ENCODE measurements at places on chromosomes 4 and X. TPM values are rescaled to one million over a fixed set of nuclear protein-coding genes. Genes with fewer than 3 reads are reported as not detected.
A peak's percentile ranks its signal among the peaks of the same experiment; 100 is the strongest.

Gene NKX1-1
- not detected for total RNA-seq

Gene MAGEA2B
- not detected for total RNA-seq

Gene ASMT
- not detected for total RNA-seq

Gene CYBB
- 0.46 TPM for total RNA-seq

DNA sequence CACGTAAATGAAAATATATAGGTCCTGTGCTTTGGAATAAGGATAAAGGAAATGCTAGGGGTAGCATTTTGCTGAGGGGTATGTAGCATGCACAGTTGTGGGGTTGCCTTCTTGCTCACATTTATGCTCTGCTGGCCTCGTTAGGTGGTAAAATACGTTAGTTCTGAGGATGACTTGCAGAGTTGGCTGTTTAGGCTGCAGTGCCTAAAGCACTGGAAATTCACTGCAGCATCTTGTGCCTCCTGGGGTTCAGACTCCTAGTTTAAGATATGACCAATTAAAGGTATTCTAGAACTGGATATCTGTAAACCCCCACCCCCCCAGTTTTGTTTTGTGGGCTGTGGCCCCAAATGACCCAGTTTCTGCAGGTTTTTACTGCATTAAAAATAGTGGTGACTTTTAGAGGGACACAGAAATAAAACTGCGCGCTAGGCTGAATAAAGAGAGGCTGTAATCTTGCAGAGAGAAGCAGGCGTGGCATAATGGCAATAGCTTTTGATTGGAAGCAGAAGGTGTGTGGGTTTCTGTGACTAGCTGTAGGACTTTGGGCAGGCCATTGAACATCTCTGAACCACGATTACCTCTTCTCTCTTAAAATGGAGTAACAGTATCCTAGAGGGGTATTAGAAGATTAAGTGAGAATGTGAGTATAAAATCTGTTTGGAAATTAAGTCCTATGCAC lies 79.3 kb downstream of the REPS2 start:
- DNase-seq, result no peak
- no peaks in the 10 kb centered on the region for H3K36me3 ChIP-seq
- H3K4me1 ChIP-seq, result no peaks in the 10 kb centered on the region
- no peaks in the 10 kb centered on the region for H3K27me3 ChIP-seq
- H3K4me3 ChIP-seq, result no peak overlapping the region

GRCh38 chrX:2395261-2395992 lies 105.3 kb downstream of the DHRSX start:
- no peaks in the 10 kb centered on the region for H3K27me3 ChIP-seq
- no peak overlapping the region for H3K27ac ChIP-seq
- H3K36me3 ChIP-seq, result no peaks in the 10 kb centered on the region
- H3K4me1 ChIP-seq, result peaks cover 7% of the 10 kb centered on the region
- H3K4me3 ChIP-seq, result no peak overlapping the region

DNA sequence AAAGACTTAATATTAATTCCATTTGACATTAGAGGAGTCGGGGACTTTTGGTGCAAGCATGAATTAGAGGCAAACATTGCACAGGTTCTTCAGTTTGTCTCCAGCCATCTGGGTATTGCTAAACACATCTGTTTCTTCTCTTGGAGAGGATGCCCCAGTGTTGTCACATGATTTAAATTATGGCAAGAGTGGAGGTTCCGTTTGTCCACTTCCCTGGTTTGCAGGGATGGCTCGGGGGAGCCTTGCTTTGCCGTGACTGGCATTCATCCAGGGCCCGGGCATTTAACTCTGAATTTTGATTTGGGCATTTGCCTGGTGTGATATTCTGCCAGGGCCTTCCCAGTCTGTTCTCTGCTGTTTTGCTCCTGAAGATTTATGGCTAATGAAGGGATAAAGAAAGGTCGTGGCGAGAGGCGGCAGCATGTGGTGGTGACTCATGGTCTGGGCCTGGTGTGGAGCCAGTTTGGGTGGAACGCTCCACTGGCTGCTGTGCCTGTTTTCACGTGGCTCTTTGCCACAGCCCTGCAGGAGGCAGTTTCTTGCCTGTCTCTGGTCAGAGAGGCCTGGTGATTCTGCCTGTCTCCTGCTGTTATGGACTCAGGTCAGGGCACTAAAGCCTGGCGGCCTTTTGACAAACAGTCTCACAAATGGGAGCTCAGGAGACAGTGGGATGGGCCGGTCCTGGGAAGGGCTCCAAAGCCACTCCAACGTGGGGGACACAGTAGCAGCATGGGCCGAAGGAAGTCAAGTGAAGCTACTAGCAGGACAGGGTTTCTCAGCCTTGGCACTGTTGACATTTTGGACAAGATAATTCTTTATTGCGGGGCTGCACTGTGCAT lies 99.4 kb upstream of the PGRMC2 start:
- no peaks in the 10 kb centered on the region for H3K36me3 ChIP-seq
- H3K27ac ChIP-seq, result peak overlapping the region; percentile 65
- H3K4me1 ChIP-seq, result peaks cover 35% of the 10 kb centered on the region
- H3K4me3 ChIP-seq, result peak overlapping the region; percentile 7
- peak; percentile 82 for DNase-seq

GRCh38 chr4:67576538-67576937 lies 18.0 kb downstream of the STAP1 start:
- no peaks in the 10 kb centered on the region for H3K4me1 ChIP-seq
- no peak for DNase-seq
- no peak overlapping the region for H3K27ac ChIP-seq
- H3K4me3 ChIP-seq, result no peak overlapping the region

- no peaks in the 10 kb centered on the region for H3K27me3 ChIP-seq
- H3K4me3 ChIP-seq, result no peak overlapping the region
- H3K27ac ChIP-seq, result no peak overlapping the region
- no peaks in the 10 kb centered on the region for H3K36me3 ChIP-seq
- peaks cover 10% of the 10 kb centered on the region for H3K4me1 ChIP-seq
Measured at GRCh38 chr4:22473268-22473667, 42.6 kb downstream of the ADGRA3 start.

GRCh38 chr4:2762048-2762447 lies 5.9 kb upstream of the TNIP2 start:
- H3K27ac ChIP-seq, result no peak overlapping the region
- no peaks in the 10 kb centered on the region for H3K27me3 ChIP-seq
- H3K36me3 ChIP-seq, result no peaks in the 10 kb centered on the region

GRCh38 chrX:65407157-65407626 lies 127.4 kb downstream of the LAS1L start:
- no peak overlapping the region for H3K4me3 ChIP-seq
- peaks cover 4% of the 10 kb centered on the region for H3K27me3 ChIP-seq
- H3K36me3 ChIP-seq, result no peaks in the 10 kb centered on the region
- H3K27ac ChIP-seq, result no peak overlapping the region
- H3K4me1 ChIP-seq, result no peaks in the 10 kb centered on the region

- no peaks in the 10 kb centered on the region for H3K4me1 ChIP-seq
- no peak for DNase-seq
- no peak overlapping the region for H3K27ac ChIP-seq
- H3K27me3 ChIP-seq, result no peaks in the 10 kb centered on the region
- no peak overlapping the region for H3K4me3 ChIP-seq
Measured at GRCh38 chr4:87783781-87784180, 15.6 kb upstream of the IBSP start.

- no peak overlapping the region for H3K27ac ChIP-seq
- no peaks in the 10 kb centered on the region for H3K36me3 ChIP-seq
- H3K4me3 ChIP-seq, result no peak overlapping the region
- no peaks in the 10 kb centered on the region for H3K4me1 ChIP-seq
Measured at GRCh38 chr4:97349468-97350186, 793.6 kb downstream of the STPG2 start.

- peak overlapping the region; percentile 37 for H3K27ac ChIP-seq
- no peaks in the 10 kb centered on the region for H3K36me3 ChIP-seq
- H3K4me1 ChIP-seq, result peaks cover 17% of the 10 kb centered on the region
- peak; percentile 76 for DNase-seq
Measured at GRCh38 chrX:30304866-30305265, 4.3 kb downstream of the NR0B1 start.

Data from PC-3 (cell line).